ENCODE measurements at places on chromosomes 3 and 15.
A peak's percentile ranks its signal among the peaks of the same experiment; 100 is the strongest.

DNA sequence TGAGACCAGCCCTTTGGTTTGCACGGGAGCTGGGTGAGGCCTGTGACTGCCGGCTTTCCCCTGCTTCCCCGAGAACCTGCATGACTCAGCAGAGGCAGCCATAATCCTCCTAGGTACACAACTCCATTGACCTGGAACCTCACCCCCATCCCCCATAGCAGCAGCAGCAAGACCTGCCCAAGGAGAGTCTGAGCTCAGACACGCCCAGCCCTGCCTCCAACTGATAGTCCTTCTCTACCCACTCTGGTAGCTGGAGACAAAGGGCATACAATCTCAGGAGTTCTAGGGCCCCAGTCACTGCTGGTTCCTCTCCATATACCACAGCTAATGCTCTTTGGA lies 141.0 kb upstream of the ARHGEF26 start:
- DNase-seq, result no peak

- no peak for DNase-seq
Observed at GRCh38 chr3:168511428-168512014, 415.8 kb upstream of the GOLIM4 start.

DNA sequence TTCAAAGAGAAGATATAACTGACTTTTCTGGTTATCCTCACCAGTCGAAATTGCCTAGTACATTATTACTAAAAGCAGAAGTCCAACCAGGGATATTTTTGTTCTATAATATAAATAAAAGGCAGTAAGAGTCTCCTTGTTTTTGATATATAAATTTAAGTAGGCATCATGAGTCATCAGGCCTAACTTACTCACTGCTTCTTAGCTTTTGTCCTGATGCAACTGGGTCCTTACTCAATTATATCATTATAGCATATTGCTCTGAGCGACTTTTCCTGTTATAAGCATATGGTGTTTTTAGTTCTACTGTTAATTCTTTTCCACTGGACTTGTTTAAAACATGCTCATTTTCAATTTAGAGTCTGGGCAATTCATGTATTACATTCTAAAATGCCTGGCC lies 910.1 kb downstream of the MCTP2 start:
- DNase-seq, result no peak

DNA sequence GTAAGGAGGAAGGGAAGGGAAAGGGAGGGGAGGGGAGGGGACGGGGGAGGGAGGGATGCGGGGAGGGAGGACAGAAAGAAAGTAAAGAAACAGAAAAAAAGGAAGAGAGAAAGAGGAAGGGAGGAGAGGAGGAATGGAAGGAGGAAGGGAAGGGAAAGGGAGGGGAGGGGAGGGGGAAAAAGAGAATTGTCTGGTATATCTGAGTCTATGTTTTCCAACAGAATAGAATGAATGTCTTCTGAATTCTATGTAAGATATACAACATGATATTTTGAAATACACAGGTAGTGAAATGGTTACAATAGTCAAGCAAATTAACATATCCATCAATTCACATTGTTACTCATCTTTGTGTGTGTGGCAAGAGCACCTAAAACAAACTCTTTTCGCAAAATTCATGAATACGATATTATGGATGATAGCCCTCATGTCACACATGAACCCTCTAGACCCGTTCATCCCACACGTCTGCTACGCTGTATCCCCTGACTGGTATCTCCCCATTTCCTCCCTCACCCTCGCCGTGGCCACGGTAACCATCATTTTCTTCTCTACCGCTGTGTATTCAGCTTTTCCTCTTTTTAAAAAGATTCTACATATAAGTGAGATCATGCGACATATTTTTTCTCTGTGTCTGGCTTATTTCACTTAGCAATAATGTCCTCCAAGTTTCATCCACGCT lies 168.9 kb downstream of the XXYLT1 start:
- DNase-seq, result no peak

DNA sequence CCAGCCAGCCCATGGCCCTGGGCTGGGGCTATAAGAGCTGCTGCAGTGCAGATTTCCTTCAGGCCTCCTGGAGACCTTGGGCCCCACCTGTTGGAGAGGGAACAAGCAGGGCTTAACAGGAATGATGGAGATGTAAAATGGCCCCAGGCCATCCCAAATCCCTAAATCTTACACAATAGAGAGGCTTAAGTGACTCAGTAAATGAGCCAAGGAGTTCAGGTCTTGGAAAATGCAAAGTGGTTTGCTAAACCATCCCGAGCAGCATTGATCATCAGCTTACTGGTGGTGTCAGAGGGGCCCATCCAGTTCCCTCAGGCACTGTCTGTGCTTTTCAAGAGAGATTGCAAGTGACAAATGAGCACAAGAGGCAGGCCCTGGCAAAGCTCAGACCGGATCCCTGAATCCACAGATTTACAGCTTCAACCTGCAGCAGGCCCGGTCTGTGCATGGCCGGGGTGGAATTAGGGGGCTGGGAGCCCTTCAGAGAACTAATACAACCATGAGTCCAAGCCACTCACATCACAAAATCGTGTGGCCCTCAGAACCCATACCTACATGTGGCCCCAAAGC lies 325.4 kb downstream of the UACA start:
- DNase-seq, result no peak

- DNase-seq, result peak; percentile 79
Observed at GRCh38 chr3:31105438-31106077, 211.1 kb upstream of the GADL1 start.

GRCh38 chr3:194447161-194447560 lies 39.6 kb downstream of the ATP13A3 start:
- no peak for DNase-seq

GRCh38 chr15:63040509-63040908 lies 2.0 kb upstream of the TPM1 start:
- DNase-seq, result no peak

DNA sequence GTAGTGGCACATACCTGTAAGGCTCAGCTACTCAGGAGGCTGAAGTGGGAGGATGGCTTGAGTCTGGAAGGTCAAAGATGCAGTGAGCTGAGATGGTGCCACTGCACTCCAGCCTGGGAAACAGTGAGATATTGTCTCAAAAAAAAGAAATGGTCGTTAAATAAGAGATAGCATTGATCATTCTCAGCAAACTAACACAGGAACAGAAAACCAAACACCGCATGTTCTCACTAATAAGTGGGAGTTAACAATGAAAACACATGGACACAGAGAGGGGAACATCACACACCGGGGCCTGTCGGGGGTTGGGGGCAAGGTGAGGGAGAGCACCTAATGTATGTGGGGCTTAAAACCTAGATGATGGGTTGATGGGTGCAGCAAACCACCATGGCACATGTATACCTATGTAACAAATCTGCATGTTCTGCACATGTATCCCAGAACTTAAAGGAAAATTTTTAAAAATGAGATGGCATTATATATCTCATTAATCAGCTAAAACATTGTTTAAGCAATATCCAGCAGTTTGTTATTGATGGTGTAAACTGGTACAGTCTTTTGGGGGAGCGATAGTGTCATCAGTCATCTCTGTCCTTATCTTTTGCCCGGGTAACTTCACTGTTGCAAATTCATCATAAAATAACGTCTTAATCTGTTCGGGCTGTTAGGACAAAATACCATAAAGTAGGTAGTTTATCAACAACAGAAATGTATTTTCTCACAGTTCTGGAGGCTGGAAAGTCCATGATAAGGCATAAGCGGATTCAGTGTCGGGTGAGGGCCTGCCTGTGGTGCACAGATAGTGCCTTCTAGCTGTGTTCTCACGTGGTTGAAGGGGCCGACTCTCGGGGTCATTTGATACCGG lies 1.7 kb upstream of the MAN2A2 start:
- DNase-seq, result no peak

GRCh38 chr3:50401978-50402595 lies 42.8 kb upstream of the TMEM115 start:
- DNase-seq, result no peak

GRCh38 chr3:170741756-170742529 lies 128.1 kb downstream of the RPL22L1 start:
- peak; percentile 86 for DNase-seq

GRCh38 chr15:36903195-36903594 lies 197.2 kb downstream of the MEIS2 start:
- DNase-seq, result no peak

DNA sequence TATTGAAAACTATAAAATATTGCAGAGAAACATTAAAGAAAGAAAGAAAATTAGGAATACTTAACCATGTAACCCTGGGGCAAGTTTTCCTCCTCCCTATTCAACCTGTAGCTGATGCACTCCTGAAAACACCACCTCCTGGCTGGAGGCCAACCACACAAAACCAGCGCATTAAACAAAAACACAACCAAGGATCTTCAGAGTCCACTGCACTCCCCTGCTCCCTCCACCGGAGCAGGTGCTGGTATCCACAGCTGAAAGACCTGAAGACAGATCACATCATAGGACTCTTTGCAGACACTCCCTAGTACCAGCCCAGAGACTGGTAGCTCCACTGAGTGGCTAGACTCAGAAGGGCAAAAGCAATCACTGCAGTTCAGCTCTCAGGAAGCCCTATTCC lies 13.6 kb upstream of the ADAMTS17 start:
- no peak for DNase-seq

GRCh38 chr3:150599611-150600297 lies 3.4 kb upstream of the SELENOT start:
- DNase-seq, result no peak

DNA sequence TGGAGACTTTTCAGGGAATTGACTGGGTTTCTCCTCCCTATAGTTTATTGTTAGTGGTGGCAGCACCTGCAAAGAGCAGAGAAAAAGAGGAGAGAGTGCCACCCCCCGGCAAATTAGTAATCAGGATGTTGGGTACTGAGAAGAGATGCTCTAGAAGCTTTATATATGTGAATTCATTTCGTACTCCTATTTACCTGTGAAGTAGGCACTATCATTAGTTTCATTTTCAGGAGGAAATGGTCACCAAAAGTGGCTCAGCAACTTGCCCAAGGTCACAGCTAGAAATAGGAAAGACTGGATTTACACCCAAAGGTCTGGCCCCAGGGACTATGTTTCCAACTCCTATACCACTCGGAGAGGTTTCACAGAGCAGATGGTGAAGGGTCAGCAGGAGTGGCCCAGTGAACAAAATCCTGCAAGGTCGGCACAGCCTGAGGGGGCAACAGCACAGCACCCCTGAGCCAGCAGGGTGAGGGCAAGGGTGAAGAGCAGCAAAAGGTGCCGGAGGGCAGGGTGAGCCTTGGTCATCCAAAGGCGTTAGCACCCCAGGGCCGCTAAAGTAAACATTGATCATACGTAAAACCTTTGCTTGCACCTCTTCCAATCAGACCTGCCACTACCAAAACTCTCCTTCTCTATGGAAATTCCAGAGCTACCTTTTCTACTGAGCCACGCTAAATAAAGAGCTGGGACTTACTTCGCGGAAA lies 23.6 kb downstream of the VGLL4 start:
- DNase-seq, result no peak

GRCh38 chr15:73051391-73051806 lies 864 bp upstream of the NEO1 start:
- DNase-seq, result no peak

DNA sequence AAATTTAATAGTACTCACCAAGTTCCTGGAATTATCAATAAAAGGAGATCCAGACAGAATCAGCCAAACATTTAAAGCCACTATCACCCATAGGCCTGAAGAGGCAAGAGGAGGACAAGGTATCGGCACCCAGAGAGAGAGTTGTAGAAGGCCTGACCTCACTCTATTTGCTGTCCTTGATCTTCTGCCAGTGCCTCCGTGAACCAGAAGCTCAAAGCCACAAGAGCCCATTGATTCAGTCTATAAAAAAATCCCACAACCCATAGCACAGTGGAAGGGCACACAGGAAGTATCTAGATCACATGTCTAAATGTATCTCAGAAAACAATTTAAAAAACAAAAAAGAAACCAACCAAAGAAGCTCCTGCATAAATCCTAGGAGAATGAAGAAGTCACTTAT lies 68.6 kb upstream of the FAM174B start:
- no peak for DNase-seq

- peak; percentile 58 for DNase-seq
Observed at GRCh38 chr15:71440489-71441110, 325.3 kb downstream of the THSD4 start.

GRCh38 chr15:79991826-79992225 lies 20.8 kb upstream of the BCL2A1 start:
- no peak for DNase-seq

DNA sequence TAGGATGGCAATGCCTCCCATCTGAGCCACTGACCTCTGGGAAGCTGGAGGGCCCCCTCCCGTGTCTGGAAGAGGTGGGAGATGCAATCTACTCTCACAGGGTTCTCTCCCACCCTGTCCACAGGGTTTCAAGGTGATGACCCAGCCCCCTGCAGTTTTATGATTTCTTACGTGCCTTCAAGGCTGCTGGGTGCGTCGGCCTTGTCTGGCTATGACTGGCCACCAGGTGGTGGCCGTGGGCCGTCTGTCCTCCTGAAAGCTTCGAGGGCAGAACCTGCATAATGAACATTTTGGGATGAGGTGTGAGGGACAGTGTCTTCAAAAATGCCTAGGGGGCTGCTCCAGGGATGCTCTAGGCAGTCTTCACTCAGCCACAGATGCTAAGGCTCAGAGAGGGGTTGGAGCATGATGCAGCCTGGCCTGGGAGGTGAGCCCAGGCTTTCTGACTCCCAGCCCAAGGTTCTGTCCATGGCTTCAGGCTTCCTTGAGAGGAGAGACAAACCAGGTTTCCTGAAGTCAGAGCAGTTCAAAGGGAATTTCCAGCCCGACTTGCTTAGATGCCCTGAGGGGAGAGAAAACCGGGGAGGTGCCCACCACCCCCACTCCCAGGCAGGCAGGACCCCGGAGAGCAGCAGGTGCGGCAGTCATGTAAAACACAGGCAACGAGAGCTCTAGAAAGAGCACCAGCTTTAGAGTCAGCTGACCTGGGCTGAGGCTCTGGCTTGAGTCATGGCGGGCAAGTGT lies 18.7 kb downstream of the ISG20 start:
- DNase-seq, result no peak

DNA sequence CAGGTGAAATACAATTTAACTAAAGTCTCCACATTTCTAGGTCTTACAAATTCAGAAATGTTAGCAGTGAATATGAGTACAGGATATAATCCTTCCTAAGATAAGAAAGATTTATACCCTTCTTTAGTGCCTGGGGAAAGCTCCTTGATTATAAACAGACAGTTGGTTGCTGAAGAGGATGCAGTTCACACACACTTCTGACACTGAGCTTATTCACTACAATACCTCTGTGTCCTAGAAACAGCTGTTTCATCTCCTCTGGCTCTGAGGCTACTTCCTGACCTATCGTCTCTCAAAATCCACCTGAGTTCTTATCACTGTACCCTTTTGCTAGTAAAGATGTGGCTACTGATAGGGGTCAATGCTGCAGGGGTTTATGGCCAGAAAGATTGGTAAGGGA lies 57.1 kb downstream of the TP63 start:
- no peak for DNase-seq

Data from HFF-Myc (cell line).